ENCODE measurements at places on chromosomes 1 and 21. TPM values are rescaled to one million over a fixed set of nuclear protein-coding genes. Genes with fewer than 3 reads are reported as not detected.
A peak's percentile ranks its signal among the peaks of the same experiment; 100 is the strongest.

DNA sequence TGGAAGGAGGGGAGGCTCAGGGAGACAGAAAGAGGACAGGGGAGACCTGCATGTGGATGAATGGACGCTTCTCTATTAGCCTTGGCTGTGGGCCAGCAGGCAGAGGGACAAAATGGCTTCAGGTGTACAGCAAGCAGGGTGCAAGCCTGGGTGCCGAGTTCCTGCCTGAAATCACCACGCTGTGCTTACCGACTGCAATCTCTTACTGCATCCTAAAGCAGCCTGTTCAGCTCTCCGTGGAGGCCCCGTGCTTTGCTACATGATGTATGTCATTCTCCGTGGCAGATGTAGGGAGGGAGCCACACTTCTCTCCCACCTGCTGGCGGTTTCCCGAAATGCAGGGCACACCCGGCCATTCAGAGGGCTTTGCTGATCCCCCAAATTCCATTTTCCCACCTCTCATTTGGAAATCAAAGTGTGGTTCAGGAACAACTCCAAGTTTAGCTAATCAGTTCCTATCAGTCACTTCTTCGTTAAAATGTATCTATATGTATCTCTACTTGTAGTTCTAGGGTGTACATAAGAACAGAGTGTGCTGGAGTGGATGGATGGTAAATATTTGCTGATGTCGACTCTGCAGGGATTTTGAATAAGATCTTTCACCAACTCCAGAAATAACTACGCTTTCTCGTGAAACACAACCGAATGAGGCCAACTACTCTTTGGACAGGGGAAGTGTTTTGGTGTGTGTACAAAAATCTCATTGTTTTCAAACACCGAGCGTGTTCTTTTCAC is 122.3 kb upstream of the BACE2 start:
- H3K27ac ChIP-seq: no peak overlapping the region
- H3K4me3 ChIP-seq: peak overlapping the region; percentile 45
- peaks cover 7% of the 10 kb centered on the region for H3K27me3 ChIP-seq
- H3K36me3 ChIP-seq: no peaks in the 10 kb centered on the region
- no peak for DNase-seq

- no peaks in the 10 kb centered on the region for H3K4me1 ChIP-seq
- no peak overlapping the region for H3K27ac ChIP-seq
- no peak for DNase-seq
- no peak overlapping the region for H3K4me3 ChIP-seq
Observed at GRCh38 chr1:6831366-6831765, 46.1 kb downstream of the CAMTA1 start.

- DNase-seq: no peak
- H3K4me1 ChIP-seq: no peaks in the 10 kb centered on the region
- H3K4me3 ChIP-seq: no peak overlapping the region
- H3K27me3 ChIP-seq: peaks cover 4% of the 10 kb centered on the region
- no peaks in the 10 kb centered on the region for H3K36me3 ChIP-seq
Observed at GRCh38 chr21:37656899-37657298, 259.4 kb downstream of the KCNJ6 start.

The SLC16A4 gene
- 0.96 TPM for total RNA-seq

DNA sequence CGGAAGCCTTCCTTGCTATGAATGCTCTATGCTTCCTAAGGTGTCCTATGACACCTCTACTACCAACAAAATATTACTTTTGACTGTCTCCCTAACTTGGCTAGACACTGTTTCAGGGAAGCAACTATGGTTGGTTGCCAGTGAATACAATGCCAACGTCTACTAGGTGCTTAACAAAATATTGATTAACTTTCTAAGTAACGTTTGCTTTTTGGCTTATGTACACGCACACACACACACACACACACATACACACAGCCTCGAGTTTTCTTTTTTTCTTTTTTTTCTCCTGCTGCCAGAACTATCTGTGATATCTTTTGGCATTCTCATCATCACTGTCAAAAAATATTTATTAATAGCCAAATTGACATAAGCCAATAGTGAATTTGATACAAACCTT is 864.0 kb downstream of the PLA2G4A start:
- H3K27ac ChIP-seq: no peak overlapping the region
- H3K4me3 ChIP-seq: no peak overlapping the region
- DNase-seq: no peak
- no peaks in the 10 kb centered on the region for H3K36me3 ChIP-seq

The MAB21L3 gene
- 0.80 TPM for total RNA-seq

The THEM5 gene
- not detected for total RNA-seq

GRCh38 chr1:210482491-210482890 is 153.8 kb downstream of the HHAT start:
- H3K27me3 ChIP-seq: no peaks in the 10 kb centered on the region
- no peaks in the 10 kb centered on the region for H3K4me1 ChIP-seq
- DNase-seq: no peak
- H3K4me3 ChIP-seq: no peak overlapping the region

DNA sequence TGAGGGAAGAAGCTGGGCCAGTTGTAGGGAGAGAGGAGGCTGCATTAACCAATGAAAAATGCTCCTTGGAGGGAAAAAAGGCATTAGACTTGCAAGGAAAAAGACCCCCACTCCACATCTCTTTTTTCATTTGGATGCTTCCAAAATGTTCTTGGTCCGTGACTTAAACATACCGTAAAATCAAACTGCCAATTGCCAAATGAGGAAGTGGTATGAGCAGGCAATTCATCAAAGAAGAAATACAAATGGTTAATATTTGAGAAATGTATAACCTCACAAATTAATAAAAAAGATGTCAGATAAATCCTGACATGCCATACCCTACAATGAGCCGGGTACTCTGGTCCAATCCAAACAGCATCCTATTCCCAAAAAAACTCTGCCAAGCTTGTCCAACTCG is 30.6 kb downstream of the KANK4 start:
- peaks cover 4% of the 10 kb centered on the region for H3K4me1 ChIP-seq
- DNase-seq: no peak
- no peaks in the 10 kb centered on the region for H3K27me3 ChIP-seq
- H3K4me3 ChIP-seq: no peak overlapping the region
- no peaks in the 10 kb centered on the region for H3K36me3 ChIP-seq

- H3K27me3 ChIP-seq: no peaks in the 10 kb centered on the region
- DNase-seq: no peak
- H3K4me1 ChIP-seq: no peaks in the 10 kb centered on the region
- no peak overlapping the region for H3K4me3 ChIP-seq
- H3K27ac ChIP-seq: no peak overlapping the region
Observed at GRCh38 chr21:33386222-33386784, 16.9 kb upstream of the IFNGR2 start.

DNA sequence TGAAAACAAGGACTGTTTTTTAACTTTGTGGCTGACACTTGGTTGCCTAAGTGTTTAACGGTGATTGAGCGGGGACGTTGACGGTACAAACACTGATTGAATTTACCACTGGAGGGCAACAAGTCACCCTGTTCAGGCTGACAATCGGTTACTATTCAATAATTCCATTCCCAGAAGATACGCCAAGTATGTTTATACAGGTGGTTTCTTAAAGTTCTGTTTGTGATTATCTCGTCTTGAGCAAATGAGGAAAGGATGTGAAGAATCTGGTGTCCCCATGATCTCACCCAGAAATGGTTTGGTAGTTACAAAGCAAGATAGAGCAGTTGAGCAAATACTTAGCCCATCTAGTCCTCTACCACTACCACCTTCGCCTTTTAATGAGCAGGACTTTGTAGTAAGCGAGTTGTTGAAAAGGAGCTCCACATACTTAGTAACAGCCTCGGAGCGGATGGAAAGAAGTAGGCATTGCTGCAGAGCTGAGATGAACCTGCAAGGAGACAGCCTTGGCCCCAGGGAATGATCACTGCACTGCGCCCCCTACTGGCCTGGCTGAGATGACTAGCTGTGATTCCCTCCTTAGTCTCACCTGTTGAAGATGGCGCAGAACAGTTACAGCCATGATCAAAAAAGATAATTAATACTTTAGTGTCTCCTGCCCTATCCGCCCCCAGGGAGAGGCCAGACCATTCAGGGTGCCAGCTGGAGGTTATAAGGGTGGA is 36.3 kb downstream of the IFNAR1 start:
- no peaks in the 10 kb centered on the region for H3K27me3 ChIP-seq
- DNase-seq: peak; percentile 70
- H3K36me3 ChIP-seq: no peaks in the 10 kb centered on the region
- no peaks in the 10 kb centered on the region for H3K4me1 ChIP-seq

GRCh38 chr1:150302338-150302737 is 8.7 kb downstream of the MRPS21 start:
- DNase-seq: no peak
- no peak overlapping the region for H3K4me3 ChIP-seq
- H3K27ac ChIP-seq: no peak overlapping the region
- no peaks in the 10 kb centered on the region for H3K27me3 ChIP-seq

The SLFNL1 gene
- total RNA-seq: 0.29 TPM
